GM04504 (cell line): ENCODE measurements at places on chromosomes 5 and 9.

GRCh38 chr9:32351845-32352244, 32.6 kb upstream of the ACO1 start:
- DNase-seq: no peak

GRCh38 chr5:125550274-125550673, 803.8 kb upstream of the ZNF608 start:
- DNase-seq: no peak

DNA sequence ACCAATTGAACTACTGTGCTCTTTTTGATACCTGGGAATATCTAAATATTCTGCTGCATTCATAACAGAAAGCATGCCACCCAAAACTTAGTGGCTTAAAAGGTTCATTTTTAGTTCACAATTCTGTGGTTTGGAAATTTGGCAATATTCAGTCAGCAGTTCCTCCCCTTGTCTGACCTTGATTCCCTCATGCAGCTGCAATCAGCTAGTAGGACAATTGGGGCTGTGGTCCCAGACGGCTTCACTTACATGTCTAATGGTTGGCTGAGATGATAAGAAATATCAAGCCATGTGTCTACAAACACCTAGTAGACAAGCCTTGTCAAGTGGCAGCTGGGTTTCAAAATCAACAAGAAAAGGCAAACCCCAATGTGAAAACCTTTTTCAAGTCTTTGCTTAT, 51.3 kb downstream of the ANXA1 start:
- no peak for DNase-seq

GRCh38 chr5:143072734-143073133, 302.6 kb downstream of the ARHGAP26 start:
- no peak for DNase-seq

GRCh38 chr5:133274597-133274935, 222.8 kb downstream of the HSPA4 start:
- DNase-seq: no peak

DNA sequence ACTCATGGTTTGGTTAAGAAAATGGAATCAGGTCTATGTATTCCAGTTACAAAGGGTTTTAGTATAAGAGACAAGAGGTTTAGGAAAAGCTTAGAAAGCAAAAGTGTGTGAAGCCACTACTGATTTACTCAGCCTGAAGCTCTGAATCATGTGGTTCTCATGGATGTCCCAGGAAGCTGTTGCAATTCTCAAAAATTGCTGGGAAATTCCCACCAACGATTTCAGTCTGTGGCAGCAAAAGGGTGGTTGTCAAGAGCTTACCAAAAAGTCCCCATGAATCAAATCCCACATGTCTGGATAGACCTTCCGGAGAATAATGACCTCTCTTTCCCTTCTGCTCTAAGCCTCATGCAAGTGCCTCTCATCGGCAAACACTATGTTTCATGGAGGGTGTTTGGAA, 929.9 kb downstream of the TLE4 start:
- DNase-seq: no peak

DNA sequence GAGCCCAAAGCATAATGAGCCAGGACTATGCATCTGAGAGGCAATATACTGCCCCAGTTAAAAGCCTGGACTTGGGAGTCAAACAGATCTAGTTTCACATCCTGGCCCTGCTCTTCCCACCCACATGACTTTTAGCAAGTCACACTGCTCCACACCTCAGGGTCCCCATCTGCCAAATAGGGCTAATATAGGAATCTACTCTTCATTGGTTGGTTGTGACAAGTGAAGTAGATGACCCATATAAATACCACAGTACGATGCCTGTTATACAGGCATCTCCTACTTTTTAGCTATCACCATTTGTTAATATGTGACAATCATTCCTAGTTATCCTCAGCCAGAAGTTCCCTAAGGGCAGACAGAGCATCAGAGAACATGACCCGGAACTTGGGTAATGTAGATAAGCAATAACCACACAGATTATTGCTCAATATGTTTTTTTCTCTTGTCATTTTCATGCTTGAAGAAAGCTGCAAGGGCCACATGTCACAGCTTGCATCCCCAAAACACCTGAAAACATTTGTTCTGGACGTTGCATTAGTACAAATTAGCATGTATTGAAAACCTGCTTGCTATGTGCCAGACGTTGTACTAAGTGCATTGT, 20.4 kb downstream of the ADAM19 start:
- DNase-seq: no peak

GRCh38 chr5:9015260-9015936, 530.5 kb downstream of the SEMA5A start:
- DNase-seq: no peak

DNA sequence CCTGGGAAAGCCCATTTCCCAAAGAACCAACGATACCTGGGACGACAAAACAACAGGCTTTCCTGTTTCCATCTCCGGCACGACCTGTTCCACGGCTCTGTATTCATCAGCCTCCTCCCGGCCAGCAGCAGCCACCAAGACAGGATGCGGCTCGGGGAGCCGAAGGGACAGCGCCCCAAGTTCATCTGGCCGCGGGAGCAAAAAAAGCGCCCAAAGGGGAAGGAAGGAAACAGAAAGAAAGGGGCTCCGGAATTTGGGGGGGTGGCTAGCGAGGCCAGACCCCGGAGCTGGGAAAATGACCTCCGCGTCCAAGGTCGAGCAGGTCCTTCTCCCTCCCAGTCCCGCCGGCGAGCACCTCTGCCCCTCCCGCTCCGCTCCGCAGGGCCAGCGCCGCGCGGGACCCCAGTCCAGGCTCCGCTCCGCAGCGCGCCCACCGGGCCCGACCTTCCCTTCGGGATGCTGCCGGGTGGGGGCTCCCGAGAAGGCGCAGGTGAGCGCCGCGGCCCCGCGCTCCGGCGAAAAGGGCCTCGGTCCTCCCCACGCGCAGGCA, 608 bp downstream of the ELOVL7 start:
- DNase-seq: no peak

- no peak for DNase-seq
Observed at GRCh38 chr5:148255456-148255855, 13.1 kb upstream of the SPINK13 start.
